ENCODE measurements at places on chromosomes 16 and 17.

DNA sequence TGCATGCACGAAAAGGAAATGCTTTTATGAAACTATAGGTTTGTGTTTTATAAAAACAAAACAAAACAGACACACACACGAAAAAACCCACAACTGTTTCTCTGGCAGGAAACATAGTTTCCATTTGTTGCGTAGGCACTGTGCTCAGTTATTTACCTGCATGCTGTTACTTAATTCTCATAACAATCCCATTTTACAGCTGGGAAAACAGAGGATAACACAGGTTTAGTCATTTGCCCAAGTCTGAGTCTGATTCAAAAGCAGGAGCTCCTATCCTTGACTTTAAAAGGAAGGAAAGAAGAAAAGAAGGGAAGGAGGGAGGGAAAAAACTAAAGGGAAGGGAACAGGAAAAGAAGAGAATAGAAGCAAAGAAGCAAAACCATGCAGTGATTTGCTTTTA, 117.4 kb downstream of the DNAH3 start:
- DNase-seq, result no peak

DNA sequence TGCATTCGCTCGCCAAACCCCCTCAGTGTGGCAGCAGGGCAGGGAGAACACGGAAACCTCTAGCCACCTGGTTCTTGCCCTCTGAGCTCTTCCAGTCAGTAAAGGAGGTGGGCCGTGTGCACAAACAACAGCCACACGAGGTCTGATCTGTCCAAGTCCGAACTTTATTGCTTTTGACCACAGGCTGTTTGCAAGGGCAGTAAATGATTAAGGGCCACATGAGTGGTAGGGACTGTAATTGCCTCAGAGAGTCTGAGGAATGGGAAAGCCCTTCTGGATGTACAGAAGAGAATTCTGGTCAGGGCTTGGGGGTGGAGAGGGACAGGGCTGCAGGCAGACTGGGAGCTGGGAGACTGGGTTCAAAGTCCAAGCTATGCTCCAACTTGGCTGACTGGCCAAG, 75.7 kb upstream of the LHX1 start:
- DNase-seq, result no peak

DNA sequence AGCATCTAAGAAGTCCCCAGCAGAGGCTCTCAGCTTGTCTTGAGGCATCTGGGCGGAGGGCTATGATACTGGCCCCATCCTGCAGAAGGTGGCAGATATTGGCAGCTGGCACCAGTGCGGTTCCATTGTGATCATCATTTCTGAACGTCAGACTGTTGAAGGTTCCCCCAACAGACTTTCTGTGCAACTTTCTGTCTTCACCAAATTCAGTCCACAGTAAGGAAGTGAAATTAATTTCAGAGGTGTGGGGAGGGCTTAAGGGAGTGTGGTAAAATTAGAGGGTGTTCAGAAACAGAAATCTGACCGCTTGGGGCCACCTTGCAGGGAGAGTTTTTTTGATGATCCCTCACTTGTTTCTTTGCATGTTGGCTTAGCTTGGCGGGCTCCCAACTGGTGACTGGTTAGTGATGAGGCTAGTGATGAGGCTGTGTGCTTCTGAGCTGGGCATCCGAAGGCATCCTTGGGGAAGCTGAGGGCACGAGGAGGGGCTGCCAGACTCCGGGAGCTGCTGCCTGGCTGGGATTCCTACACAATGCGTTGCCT, at the start of gene CIITA:
CIITA (plus strand) TSS at position 404 of the 543 bp plus-strand sequence; CDS start at position 533, 129 bp downstream.
- peak; percentile 23 for DNase-seq

DNA sequence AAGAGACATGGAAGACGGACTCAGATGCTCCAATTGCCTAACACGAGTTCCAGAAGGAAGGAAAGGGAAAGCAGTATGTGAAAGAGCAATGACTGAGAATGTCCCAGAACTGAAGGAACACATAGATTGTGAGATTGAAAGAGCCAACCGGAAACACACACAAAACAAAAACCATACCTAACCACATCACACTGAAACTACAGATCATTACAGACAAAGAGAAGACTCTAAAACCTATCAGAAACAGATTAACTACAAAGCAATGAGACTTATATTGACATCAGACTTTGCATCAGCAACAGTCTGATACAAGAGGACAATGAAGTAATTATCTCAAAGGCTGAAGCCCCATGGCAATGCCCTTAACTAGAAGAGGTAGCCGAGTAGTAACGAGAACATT, 45.6 kb upstream of the CLEC18B start:
- no peak for DNase-seq

GRCh38 chr16:75317101-75317522, 65.7 kb upstream of the BCAR1 start:
- no peak for DNase-seq

GRCh38 chr17:36544307-36545076, at the start of gene GGNBP2:
Gene GGNBP2 (plus strand): TSS chr17:36544919. CDS start chr17:36545725, 806 bp downstream.
- peak; percentile 80 for DNase-seq

DNA sequence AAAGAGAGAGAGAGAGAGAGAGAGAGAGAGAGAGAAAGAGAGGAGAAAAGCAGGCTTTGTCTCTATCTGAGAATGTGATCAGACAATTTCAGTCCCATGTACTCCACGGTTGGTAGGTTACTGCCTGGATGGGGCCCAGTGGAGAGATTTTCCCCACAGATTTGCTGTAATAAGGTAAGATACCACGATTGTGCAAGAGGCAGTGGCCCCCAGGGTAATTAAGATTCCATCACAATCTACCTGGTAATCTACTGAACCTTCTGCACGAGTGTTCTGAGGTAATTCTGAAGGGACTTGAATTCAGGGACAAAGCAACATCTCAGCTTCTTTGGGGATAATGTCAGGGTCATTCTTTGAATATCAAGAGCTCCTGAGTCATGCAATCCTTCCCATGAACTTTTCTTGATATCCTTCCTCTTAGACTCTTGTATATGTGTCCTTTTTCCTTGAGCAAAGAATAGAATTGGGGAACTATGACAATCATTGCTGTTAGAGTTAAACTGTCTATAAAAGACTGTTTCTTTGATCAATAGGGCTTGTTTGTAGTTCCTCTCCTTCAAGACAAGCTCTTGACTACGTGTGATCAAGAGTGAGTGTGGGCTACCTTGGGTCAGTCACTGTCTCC, 306.6 kb downstream of the MAF start:
- no peak for DNase-seq

- DNase-seq, result no peak
These were observed 712.2 kb downstream of the CDH8 start for GRCh38 chr16:61324044-61324443.

DNA sequence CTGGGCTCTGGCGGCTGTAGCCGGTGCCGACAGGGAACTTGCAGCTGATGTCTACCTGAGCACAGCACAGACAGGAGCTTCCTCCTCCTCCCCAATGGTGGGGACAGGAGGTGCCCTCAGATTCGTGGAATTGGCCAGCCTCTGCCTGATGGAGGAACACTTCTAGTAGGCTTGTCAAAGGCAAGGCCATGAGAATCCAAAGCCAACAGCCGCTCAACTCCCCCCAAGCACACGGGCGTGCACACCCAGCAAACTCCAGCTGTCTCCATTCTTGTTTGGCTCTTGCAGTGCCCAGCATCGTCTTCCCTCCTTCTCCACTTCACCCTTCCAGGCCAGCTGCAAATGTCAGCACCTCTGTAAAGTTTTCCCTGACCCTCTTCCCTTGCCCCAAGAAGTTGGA, 35.1 kb downstream of the SCNN1G start:
- DNase-seq, result no peak

GRCh38 chr16:25707982-25708583, 16.3 kb downstream of the HS3ST4 start:
- DNase-seq, result no peak

- DNase-seq, result peak; percentile 32
These were observed 25.5 kb downstream of the COPZ2 start for GRCh38 chr17:48012151-48012520.

GRCh38 chr17:46039592-46040186, 40.6 kb downstream of the STH start:
- DNase-seq, result no peak

DNA sequence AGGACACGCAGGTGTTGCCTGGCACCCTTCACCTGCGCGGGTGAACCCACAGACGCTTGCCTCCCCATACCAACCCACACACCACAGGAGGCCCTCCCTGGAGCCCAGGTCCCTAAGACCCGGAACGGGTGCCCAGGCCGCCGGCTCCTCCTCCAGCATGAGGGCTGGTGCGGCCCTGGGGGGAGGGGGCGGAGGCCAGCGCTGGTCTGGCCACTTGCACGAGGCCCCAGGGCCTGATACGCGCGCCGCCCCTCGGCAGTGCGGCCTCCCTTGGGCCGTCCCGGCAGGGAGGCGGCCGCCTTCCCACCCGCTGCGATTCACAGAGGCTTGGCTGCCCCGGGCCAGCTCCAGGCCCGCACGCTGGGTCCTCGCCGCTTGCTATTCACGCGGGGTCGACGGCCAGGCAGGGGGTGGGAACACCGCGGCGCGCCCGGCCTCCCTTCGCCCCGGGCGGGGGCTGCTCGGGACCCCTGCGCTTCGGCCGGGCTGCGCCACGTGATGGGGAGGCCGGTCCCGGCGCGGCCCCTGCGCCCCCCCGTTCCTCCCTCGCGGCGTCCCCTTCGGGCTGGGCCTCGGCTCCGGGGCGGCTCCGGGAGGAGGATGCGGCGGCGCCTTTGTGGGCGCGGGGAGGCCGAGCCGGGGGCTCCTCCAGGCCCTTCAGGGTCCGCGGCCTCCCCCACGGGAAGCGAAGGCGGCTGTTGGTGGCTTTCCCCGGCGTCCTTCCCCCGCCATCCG, 685 bp downstream of the FASN start:
- DNase-seq, result no peak

- no peak for DNase-seq
These were observed 10.4 kb upstream of the MARCHF10 start for GRCh38 chr17:62818526-62818925.

GRCh38 chr16:48126801-48127644, 28.8 kb downstream of the ABCC12 start:
- DNase-seq, result no peak

Data from stimulated activated CD8-positive, alpha-beta memory T cell treated with anti-CD3 and anti-CD28 coated beads, Interleukin-4, amount 100 ng/mL, for 1 hour (primary cell).